ENCODE measurements at places on chromosomes 12 and 14. TPM values are rescaled to one million over a fixed set of nuclear protein-coding genes. Genes with fewer than 3 reads are reported as not detected.

Gene GXYLT1
- total RNA-seq: 4.7 TPM

Gene DAO
- total RNA-seq: not detected

Gene LMNTD1
- 0.32 TPM for total RNA-seq

Gene ETFBKMT
- 3.9 TPM for total RNA-seq

Gene FAM216A
- total RNA-seq: 13.1 TPM

Gene KRT6C
- total RNA-seq: not detected

Gene ZNF410
- total RNA-seq: 53.0 TPM

Gene TAS2R7
- not detected for total RNA-seq

Gene OR4E2
- not detected for total RNA-seq

Gene KRT73
- total RNA-seq: not detected

Gene KRT71
- total RNA-seq: not detected

Gene GPR135
- total RNA-seq: 1.7 TPM

Gene RERG
- not detected for total RNA-seq

Gene PMEL
- total RNA-seq: 1.3 TPM

Gene NPAS3
- total RNA-seq: 0.16 TPM

Gene DLK1
- not detected for total RNA-seq

Gene SLC5A8
- not detected for total RNA-seq

Gene SRRM4
- total RNA-seq: not detected

Gene DDX11
- total RNA-seq: 7.9 TPM

Gene SPIC
- not detected for total RNA-seq

Gene KRT79
- not detected for total RNA-seq

Gene SNAPC1
- 5.2 TPM for total RNA-seq

Gene INSM2
- not detected for total RNA-seq

Measured in bronchial smooth muscle cell (primary cell).